ENCODE measurements at places on chromosomes 1 and 21.

DNA sequence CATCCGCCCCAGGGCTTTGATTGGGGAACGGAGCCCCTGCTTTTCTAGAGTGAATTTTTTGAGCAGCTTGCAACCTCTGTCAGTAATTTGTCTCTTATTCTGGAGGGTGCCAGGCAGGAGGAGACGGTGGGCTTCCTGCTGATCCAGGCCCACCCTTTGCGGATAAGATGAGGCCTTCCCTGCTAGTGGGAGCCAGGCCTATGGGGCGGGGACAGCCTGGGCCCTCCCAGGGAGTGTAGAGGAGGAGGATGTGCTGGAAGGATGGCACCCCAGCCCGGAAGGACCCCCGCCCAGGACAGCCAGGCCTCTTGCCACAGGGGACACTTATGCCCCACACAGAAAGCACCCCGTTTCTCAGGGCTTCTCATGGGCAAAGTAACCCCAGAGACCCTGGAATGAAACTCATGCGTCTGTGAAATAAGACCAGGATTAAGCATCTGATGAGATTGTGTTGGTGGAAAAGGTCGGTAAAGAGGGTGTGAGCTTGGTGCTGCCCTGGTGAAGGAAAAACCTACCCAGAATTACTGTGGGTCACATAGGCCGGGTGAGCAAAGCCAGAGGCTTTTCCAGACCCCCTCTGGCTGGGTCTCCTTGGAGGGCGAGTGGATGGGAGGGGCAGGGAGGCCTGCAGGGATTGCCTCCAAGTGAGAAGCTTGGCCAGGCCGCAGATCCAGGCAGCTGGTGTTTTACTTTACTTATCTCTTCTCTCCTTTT lies 118.7 kb downstream of the SIK1 start:
- no peak for DNase-seq

DNA sequence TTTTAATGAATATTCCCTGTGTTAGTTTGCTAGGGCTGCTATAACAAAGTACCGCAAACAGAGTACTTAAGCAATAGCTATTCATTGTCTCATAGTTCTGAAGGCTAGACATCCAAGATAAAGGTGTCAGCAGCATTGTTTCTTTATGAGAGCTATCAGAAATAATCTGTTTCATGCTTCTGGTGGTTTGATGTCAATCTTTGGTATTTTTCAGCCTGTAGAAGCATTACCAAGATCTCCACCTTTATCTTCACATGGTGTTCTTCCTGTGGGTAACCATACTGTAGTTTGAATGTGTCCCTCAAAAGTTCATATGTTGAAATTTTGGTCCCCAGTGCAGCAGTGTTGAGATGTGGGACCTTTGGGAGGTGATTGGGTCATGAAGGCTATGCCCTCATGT lies 7.4 kb downstream of the RBM11 start:
- no peak for DNase-seq

DNA sequence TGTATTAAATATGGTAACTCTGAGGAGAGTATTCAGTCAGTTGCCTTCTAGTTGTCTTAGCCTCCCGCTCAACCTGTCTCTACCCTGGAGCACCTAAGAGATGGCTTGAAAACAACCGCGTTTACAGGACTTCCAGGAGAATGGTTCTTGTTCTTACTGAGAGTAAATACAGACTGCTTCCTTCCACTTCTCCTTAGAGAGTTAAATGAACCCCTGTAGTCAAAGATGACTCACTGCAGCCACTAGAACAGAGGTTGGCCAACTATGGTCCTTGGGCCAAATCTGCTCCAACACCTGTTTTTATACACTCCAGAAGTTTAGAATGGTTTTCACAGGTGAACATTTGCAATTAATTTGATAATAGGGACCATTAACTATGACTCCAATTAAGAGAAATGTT lies 60.1 kb upstream of the ASB17 start:
- no peak for DNase-seq

- DNase-seq = no peak
Measured at GRCh38 chr1:163826500-163826899, 504.7 kb downstream of the NUF2 start.

GRCh38 chr1:204348242-204348641 lies 11.5 kb downstream of the PLEKHA6 start:
- no peak for DNase-seq

DNA sequence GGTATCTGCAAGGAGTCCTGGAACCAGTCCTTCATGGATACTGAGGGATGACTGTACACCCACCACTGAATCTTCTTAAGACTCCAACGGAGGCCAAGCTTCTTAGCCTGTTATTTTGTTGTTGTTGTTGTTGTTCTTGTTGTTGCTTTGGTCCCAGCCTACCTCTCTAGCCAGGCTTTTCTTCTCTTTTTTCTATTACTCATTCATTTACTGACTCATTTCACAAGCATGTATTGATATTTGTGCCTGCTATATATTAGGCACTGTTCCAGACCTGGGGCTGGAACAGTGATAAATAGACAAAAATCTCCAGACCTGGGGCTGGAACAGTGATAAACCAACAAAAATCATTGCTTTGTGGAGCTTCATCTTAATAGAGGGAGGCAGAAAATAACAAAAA lies 20.4 kb downstream of the CENPF start:
- DNase-seq = no peak

DNA sequence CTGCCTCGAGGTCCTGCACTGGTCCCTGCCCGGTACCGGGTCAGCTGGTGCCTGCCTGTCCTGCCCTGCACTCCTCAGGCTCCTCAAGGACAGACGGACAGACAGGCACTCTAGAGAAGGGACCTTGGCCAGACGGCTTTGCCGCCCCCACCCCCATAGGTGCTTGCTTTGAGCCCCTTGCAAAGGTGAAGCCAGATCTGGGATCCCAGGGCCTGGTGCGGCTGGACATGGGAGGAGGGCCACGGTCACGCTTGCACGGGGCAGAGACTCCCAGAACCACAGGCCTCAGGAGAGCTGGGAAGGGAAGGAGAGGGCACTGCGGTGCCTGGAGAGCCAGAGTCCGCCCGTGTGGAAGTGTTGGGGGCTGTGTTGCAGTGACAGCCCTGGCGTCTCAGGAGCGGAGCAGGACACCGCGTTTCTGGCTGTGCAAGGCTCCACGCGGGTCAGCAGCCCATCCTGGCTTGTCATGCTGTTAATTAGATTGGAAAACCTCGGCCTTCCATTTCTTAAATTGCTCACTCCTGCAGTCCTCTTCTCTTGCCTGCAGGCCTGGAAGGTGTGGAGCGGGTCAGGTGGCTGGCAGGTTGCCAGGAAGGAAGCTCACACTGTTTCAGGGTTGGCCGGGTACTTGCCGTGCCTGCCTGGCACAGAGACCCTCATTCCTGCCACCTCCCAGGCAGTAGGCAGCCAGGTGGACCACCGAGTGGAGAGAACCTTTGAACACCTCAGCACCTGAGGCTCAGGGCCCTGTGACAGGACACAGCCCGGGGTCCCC lies 16.3 kb downstream of the COL18A1 start:
- DNase-seq = no peak

GRCh38 chr1:16226490-16227179 lies 10.3 kb downstream of the CPLANE2 start:
- DNase-seq = no peak

DNA sequence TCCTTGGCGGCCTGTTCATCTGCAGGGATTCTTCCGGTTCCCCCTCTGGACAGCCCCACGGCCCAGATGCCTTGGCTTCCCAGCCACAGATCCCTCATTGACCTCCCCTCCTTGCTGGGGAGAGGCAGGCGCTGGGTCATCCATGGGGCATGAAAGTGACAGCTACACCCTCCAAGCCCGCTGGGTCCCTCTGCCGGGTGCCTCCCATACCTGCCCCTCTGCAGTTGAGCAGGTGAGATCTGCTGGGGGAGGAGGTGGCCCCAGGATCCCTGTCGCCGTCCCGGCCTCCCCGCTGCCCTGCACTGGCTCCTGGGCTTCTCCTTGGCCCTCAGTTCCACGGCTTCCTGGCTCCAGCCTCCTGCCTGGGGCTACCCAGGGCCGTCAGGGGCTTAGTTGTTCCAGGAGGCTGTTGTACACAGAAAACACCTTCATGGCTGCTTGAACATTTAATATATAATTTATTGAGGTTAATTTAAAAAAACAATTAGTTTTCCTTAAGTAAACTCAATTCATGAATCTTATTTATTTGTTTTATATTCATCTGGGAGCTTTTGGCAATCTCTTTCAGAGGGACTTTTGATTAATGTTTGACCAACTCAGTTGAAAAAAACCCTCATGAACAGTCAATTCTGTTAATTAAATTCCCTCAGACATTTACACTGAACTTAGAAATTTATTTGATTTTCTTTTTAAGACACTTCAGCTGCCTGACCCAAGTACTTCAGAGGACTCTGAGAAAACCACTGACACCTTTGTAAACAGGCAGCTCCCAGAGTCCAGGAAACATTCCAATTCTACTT lies 67.6 kb upstream of the ABCG1 start:
- no peak for DNase-seq

DNA sequence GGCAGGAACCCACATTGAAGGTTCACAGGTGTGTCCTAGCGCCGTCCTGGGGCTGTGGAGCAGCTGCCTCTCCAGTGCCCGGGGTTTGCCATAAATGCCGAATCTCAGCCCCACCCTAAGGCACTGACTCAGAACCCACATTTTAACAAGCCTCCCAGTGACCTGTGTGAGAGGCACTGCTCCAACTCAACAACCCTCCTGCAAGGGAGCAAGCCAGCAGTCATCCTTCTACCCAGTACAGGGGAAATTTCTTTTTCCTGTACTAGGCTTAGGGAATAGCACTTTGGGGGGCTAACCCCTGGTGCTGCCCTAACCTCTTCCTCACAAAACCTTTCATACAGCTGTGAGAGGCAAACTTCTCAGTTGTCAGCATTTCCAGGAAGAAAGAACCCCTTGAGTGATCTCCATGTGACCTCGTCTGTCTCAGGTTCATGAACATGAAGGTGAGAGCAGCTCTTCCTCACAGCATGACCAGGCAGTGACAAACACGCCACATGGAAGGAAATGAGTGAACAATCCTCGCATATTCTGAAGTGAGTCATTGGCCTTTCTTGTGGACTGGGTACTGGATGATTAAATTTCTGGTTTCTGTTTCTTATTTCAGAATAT lies 11.4 kb upstream of the BCAR3 start:
- no peak for DNase-seq

DNA sequence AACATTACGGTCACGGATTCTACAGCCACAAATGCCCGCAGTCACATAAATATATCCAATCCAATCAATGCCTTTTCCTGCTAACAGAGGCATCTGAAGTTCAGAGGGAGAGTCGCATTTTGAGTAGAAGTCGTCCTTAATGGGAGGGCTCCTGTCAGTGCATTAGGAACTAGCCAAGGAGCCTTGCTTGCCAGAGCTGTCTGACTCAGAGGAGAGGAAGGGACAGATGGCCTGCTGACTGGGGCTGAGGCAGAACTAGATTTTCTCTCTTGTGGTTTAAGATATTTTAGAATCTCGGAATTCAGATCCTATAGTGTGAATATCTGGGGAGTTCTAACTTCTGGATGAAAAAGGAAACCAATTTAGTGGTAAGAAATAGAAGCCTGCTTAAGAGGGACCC lies 10.6 kb downstream of the XKR8 start:
- DNase-seq = no peak

- no peak for DNase-seq
Measured at GRCh38 chr1:68485431-68486022, 11.4 kb downstream of the DEPDC1 start.

DNA sequence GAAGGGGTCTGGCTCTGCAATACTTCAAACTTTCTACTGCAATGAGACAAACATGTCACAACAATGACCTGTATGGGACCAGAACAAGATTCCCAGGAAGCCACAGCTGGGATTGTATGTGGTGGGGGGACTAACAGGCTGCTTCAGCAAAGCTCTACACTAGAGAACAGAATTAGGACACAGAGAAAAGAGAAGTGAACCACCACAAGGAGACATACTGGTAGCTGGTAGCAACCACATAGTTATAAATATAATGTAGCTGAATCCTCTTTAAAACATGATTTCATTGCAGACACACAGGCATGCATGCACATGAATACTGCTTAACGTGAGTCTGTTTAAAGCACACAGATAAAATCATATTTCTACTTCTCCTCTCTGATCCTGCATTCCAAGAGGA lies 3.5 kb upstream of the ILDR2 start:
- no peak for DNase-seq

GRCh38 chr1:32895325-32896215 lies 5.6 kb downstream of the TMEM54 start:
- DNase-seq = no peak

DNA sequence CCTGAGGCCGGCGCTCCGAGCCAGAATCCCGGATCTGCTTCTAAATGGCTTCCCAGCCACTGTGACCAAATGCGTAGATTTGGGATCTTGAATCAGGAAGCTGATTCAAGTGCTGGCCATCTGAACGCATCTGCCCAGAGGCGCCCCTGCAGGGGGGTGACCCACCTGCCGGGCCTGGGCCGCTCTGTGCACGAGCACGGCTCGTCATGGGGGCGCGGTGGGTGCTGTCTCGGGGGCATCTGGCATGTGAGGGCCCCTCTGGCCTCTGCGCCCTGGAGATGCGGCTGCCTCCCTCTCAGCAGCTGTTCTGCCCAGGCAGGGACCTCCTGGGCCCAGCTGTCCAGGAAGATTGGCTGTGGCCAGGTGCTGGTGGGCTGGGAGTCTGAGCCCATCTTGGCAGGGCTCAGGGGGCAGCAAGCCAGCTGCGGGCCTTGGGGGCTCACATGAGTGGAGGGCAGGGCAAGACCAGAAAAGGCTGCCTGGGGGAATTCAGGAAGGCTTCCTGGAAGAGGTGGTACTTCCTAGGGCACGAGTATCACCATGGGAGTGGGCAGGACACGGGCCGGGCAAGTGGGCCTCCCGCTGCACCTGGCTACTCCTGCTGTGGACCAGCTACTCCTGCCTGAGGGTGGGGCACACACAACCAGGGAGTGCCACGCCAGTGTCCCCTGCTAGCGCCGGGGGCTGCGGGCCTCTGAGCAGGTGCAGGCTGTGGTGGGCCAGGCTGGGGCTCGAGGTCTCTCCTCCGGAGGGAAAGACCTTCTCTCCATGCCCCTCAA lies 25.1 kb downstream of the PLCH2 start:
- DNase-seq = no peak

DNA sequence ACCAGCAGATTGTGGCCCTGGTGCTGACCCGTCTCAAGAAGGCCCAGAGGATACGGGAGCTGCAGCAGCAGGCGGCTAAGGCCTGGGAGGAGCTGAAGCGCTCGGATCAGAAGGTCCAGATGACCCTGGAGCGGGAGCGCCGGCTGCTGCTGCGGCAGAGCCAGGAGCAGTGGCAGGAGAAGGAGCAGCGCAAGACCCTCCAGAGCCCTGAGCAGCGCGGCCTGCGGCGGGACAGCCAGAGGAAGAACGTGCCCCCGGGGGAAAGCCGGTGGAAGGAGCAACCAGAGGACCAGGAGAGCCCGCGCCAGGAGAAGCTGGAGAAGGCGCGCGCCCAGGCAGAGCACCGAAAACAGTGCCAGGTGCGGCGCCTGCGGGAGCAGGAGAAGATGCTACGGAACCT lies 1.0 kb downstream of the CCDC185 start:
- DNase-seq = no peak

Measured in T-helper 9 cell (primary cell).